ENCODE measurements at places on chromosomes 2 and 18.

GRCh38 chr2:235820571-235820970 is 326.7 kb downstream of the AGAP1 start:
- no peak for DNase-seq

GRCh38 chr2:73852020-73852419 is 23.3 kb downstream of the STAMBP start:
- DNase-seq, result no peak

GRCh38 chr18:9173770-9174233 is 37.2 kb downstream of the ANKRD12 start:
- no peak for DNase-seq

DNA sequence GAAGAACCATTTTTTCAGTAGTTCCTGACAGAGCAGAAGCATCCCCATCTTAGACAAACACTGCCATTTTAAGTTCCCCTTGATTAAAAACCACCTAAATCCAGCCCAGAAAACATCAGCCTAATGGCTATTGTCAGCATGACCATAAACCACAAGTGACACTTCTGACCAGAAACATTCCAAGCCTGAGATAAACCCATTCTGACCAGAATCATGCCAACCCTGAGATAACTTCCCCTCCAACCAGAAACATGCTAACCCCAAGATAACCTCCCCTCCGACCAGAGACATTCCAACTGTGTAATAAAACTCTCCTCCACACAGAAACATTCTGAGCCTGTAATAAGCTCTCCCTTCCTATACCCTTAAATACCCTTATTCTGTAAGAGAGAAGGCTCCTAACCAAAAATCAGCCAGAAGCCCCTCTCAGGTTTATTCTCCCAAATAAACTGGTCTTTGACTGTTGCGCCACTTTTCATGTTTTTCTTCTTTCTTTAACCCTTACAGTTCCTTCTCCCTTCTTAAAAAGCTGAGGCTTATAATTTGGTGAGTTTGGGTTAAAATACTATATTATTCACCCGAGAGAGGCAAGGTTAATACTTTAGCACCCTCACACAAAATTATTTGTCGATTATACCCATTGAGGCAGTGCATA is 149.7 kb downstream of the HNMT start:
- DNase-seq, result no peak
